ENCODE measurements at places on chromosomes 4 and X. TPM values are rescaled to one million over a fixed set of nuclear protein-coding genes. Genes with fewer than 3 reads are reported as not detected.

DNA sequence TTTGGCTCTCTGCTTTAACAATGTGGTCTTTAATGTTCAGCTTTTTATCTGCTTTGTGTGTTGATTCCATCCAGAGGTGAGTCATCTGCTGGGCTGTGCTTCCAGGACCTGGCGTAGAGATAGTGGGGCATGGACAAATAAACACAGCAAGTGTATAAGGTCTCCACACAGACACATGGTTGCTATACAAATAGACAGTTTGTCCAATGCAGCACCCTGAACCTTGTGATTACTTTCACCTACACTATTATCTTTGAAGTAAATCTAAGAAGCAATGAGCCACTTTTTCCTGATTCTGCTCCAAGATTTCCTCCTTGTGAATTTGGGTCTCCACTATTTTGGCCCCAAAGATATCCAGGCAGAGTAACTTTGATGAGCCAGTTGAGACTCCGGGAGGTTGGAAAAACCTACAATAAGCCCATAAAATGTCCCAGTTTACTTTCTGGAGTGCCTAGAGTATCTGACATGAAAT, 12.1 kb downstream of the PPARGC1A start:
- no peak for DNase-seq

GRCh38 chr4:77599378-77599777, 6.2 kb upstream of the CXCL13 start:
- DNase-seq = no peak

DNA sequence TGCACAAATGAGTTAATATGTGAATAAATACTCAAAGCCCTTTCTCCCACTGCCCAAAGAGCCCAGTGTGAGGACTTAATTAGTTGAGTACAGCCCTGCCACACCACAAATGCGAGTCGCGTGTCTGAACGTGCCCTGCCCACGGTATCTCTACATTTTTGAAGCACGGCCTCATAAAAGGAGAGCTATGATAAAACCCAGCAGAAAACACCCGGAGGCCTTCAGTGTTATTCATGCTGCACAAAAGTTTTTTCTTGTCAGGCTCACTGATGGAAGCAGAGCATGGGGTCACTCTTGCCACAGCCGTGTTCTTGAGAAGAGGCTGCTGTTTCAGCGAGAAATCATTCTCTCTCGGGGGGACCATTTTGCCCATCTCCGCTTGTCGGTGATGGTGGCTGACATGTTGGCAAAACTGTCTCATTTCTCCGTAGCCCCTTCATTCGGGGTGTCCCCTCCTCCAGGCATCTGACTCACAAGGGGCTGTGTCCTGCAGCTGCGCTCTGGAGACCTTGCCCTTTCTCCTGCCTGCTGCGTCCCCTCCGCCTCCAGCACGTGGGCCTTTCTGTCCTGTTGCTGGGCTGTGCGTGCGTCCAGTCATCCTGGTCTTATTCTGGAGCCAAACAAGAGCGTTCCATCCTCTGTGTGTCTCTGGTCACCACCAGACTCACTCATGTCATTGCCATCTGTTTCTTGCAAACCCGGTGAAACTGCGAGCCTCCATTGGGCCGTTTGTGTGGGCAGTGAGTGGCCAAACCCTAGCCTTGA, 88.8 kb downstream of the SORCS2 start:
- DNase-seq = no peak

DNA sequence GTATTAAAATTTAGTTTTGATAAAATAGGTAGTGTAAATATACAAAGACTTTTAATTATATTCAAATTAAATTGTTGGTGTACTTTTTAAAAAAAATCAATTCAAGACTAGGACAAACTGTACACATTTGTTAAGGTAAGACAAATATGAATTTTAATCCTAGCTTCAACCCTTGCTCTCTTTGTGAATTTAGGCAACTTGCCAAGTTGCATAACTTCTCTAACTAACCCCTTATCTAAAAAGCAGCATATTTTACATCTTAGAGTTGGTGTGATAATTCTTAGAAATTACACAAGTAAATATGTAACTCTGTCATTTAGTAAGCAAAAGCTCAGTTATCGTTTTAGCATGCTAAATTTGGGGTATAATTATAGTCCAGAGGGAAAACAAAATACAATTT, 78.1 kb upstream of the FSTL5 start:
- DNase-seq = no peak

DNA sequence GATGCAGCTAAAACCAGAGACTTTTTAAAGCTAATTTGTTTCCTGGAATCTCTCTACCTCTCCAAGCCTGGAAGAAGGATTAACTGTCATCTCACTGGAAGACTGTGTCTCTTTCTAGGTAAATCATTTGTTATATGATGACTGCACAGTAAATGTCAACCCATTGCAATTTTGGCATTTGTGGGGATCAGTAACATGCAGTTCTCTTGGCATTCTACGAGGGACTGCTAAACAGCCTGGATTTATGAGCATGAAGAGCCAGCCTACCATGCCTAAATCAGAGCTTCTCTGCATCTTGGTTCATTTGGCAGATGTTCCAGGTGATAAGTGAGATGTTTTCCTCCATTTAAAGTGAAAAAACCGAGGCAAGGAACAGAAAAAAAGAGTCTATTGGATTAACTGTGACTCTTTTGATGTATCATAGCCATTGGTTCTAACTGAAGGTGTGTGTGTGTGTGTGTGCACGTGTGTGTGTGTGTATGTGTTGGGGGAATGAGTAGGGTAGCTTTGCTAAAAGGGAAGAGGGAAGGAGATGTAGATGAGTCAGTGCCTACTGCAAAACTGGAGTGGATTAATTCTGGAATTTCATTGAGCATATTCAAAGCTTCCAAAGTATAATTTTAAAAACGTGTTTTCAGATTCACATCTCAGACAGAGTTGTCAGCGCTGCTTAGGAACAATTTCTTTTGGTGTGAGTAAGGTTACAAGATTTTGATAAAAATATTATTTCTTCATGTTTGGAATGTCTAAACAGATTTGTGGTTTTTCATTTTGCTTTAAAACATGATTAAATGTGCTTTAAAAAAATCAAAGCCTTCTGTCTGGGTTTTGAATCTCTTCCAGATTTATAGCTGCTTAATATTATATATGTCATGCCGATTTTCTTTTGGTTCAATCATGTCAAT, 123.2 kb upstream of the LNX1 start:
- DNase-seq = no peak

DNA sequence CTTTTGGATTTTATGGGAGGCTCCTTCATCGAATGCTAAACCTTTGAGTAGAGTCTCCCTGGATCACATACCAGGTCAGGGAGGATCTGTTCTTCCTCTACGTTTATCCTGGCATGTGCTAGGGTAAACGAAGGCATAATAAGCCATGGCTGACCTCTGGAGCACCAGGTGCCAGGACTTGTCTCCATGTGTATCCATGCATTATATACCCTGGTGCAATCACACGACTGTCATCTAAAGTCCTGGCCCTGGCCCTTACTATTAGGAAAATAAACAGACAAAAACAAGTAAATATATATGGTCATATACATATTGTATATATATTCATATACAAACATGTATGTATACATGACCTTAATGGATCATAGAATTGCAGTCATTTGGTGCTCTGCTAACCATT, 21.2 kb downstream of the EREG start:
- no peak for DNase-seq

DNA sequence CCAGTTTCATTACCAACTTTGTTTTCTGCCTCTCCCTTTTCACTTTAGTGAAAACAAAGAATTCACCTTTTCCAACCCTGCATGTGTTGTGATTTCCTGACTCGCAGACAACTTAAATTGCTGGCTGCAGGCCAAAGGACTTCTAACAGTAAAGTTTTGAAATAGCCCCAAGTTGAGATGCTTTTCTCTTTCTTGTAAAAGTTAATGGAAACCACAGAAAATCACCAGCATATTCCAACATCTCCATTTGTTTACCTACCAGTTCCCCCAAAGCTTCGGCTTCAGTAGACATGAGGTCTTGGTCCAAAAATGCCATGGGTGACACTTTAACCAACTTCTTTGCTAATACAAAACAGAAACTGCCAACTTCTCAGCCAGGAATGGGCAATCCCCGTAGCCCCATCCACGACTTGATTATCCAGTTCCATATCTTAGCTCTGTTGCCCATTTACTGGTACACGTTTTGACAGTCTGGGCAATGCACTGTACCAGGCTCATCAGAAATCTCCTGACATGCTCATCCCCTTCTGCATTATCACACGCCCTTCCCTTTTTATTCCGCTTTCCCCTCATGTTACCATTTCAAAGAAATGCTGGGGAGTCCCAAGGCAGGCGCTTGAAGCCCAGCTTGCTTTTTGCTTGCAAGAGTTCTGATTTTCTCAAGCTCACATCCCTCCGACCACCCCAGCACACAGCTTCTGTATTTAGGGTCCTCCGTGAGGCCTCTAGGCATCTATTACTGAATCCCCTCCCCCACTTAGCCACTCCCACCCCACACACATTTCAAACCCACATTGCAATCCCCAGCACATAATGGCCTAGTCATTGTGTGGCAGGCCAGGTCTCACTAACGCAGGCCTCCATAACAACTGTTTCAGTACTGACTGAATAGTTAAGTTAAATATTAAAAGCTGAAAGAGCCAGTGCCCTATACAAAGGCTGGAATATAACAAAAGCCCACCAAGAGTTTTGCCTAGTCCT, 137.9 kb upstream of the S100G start:
- no peak for DNase-seq

DNA sequence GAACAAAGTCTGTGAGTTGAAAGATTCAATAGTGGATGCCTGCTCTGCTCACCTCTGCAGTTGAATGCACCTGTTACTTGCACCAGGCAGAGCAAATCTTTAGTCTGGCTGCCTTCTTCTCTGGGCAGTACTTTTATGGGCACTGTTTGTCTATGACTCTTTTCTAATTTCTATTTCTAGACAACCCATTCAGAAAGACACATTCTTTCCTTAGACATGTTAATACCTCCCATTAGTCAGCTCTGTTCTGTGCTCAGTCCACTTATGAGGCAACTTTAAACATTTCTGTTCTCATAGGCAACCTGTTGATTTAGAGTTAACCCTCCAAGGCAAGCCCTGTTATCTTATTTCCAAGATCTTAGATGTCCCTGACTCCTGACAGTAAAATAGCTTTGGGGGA, 108.9 kb downstream of the SYNPO2 start:
- DNase-seq = no peak

- DNase-seq = no peak
These were observed 9.7 kb upstream of the LAP3 start for GRCh38 chr4:17567271-17567670.

The CHRDL1 gene
- polyA plus RNA-seq = 13.3 TPM
